ENCODE measurements at places on chromosomes 1 and 21.

DNA sequence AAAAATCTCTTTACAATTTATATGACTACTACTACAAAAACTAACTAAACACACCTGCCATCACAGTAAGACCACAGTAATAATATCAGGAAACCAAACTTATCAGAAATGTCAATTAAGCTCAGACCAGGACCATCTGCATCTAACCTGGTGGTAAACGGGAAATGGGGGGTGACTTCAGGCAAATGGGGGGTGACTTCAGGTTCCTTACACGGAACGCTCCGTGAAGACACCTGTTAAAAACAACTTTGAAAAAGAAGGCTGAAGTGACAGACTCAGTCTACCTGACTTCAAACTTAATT lies 15.8 kb downstream of the PRDM15 start:
- no peaks in the 10 kb centered on the region for H3K4me1 ChIP-seq
- DNase-seq = no peak
- H3K36me3 ChIP-seq = no peaks in the 10 kb centered on the region
- H3K27me3 ChIP-seq = no peaks in the 10 kb centered on the region

GRCh38 chr1:81834921-81835698 lies 34.4 kb downstream of the ADGRL2 start:
- no peak for DNase-seq
- peaks cover 6% of the 10 kb centered on the region for H3K4me1 ChIP-seq
- H3K36me3 ChIP-seq = no peaks in the 10 kb centered on the region
- no peak overlapping the region for H3K27ac ChIP-seq
- H3K4me3 ChIP-seq = no peak overlapping the region
- no peaks in the 10 kb centered on the region for H3K27me3 ChIP-seq

- H3K27me3 ChIP-seq = no peaks in the 10 kb centered on the region
- no peak overlapping the region for H3K4me3 ChIP-seq
- no peak for DNase-seq
- no peaks in the 10 kb centered on the region for H3K36me3 ChIP-seq
- H3K27ac ChIP-seq = no peak overlapping the region
These were observed 17.9 kb downstream of the ELAPOR1 start for GRCh38 chr1:109131800-109132199.

- no peaks in the 10 kb centered on the region for H3K27me3 ChIP-seq
- H3K27ac ChIP-seq = no peak overlapping the region
- no peak overlapping the region for H3K4me3 ChIP-seq
- no peaks in the 10 kb centered on the region for H3K36me3 ChIP-seq
These were observed 216.6 kb upstream of the CSF3R start for GRCh38 chr1:36699113-36699911.

- H3K4me1 ChIP-seq = no peaks in the 10 kb centered on the region
- H3K4me3 ChIP-seq = no peak overlapping the region
- H3K27ac ChIP-seq = no peak overlapping the region
- H3K36me3 ChIP-seq = no peaks in the 10 kb centered on the region
- no peak for DNase-seq
These were observed 17.4 kb downstream of the IQGAP3 start for GRCh38 chr1:156554971-156555370.

- H3K27ac ChIP-seq = peak overlapping the region; percentile 93
- no peak for DNase-seq
- H3K36me3 ChIP-seq = peaks cover 14% of the 10 kb centered on the region
- H3K27me3 ChIP-seq = no peaks in the 10 kb centered on the region
- H3K4me1 ChIP-seq = peaks cover 22% of the 10 kb centered on the region
- H3K4me3 ChIP-seq = peak overlapping the region; percentile 98
These were observed 5.1 kb downstream of the HDGF start for GRCh38 chr1:156746406-156746727.

DNA sequence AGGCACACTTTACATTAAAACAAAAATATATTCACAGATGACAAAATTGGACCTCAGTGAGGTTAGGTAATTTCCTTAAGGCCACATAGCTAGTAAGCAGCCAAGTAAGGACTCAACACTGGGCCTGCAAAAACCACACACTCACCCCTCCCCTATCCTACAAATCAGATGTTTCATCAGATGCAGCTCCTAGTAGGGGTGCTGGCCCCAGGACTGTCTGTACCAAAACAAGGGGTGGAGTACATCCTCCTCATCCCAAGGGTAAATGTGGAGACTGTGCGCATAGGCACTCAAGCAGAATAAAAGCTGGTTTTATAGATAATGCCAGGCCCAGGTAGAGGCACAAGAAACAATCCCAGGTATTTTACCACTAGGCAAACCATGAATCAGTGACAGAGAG lies 25.7 kb downstream of the URB1 start:
- H3K36me3 ChIP-seq = peaks cover 28% of the 10 kb centered on the region
- no peak for DNase-seq
- no peak overlapping the region for H3K4me3 ChIP-seq
- H3K4me1 ChIP-seq = no peaks in the 10 kb centered on the region
- H3K27me3 ChIP-seq = no peaks in the 10 kb centered on the region
- H3K27ac ChIP-seq = no peak overlapping the region

DNA sequence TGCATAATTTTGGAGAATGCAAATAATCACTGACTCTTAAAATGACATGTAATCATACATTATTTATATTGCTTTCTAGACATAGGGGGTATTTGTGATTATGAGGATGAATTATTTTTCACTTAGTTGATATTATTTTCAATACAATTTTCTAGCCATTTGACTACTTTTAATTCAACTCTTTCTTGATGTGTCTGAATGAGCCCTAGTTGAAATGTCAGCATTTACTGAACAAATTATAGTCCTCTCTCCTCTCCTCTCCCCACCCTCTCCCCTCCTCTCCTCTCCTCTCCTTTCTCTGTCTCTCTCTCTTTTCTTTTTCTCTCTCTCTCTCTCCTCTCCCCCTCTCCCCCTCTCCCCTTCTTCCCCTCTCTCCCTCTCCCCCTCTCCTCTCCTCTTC lies 194.6 kb downstream of the GPR52 start:
- no peak overlapping the region for H3K4me3 ChIP-seq
- no peaks in the 10 kb centered on the region for H3K36me3 ChIP-seq
- H3K27me3 ChIP-seq = no peaks in the 10 kb centered on the region
- no peak for DNase-seq
- no peaks in the 10 kb centered on the region for H3K4me1 ChIP-seq

DNA sequence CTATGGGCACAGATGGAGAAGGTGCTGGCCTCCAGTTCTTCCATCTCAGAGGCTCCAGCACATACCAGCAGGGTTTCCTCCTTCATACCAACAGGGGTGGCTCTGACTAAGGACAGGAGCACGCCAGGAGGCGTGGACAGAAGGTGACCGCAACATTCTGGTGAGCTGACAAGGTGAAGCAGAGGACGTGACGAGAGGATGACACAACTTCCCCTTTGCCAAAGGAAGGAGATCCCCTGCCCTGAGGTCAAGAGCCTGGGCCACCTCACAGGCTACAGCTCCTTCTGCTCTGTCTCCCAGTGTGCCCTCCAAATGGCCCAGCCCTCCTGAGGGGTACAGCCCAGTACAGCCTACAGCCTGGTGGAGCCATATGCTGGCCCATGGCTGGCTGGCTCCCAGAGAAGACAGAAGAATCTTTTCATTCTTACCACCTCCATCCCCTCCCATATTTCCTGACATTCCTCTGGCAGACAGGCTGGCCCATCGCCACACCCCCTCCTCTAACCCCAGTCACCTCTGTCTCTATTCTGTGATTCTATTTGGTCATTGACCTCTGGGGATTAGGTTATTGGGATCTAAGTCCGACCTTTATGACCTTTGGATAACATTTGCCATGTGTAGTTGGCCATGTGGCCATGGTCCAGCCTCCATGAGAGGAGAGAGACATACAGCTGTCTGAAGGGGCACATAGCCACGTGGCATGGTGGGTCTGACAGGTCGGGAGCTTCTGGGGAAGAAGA lies 5.1 kb upstream of the LAMB3 start:
- H3K4me1 ChIP-seq = peaks cover 39% of the 10 kb centered on the region
- no peaks in the 10 kb centered on the region for H3K36me3 ChIP-seq
- H3K27me3 ChIP-seq = no peaks in the 10 kb centered on the region
- H3K27ac ChIP-seq = no peak overlapping the region
- no peak for DNase-seq
- no peak overlapping the region for H3K4me3 ChIP-seq

- H3K27ac ChIP-seq = no peak overlapping the region
- no peaks in the 10 kb centered on the region for H3K27me3 ChIP-seq
- H3K4me1 ChIP-seq = no peaks in the 10 kb centered on the region
- no peak for DNase-seq
- H3K4me3 ChIP-seq = no peak overlapping the region
These were observed 202.3 kb upstream of the CACYBP start for GRCh38 chr1:174797398-174797797.

DNA sequence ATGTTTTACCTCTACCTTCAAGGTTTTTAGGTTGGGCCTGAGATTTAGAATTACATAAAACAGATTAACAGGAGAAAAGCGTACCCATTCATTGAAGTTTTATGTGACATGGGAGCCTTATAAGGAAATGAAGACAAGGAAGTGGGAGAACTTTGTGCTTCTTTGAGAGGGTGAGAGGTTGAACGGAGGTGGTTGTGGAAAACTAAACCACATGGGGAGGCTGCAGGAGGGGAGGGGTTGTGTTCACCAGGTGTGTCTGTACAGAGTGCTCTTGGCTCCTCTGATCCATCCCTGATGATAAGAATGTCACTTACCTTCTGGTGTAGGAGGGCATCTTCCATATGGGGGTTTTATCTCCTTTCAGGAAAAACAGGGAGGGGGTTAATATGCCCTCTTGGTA lies 2.7 kb downstream of the SLX9 start:
- peaks cover 12% of the 10 kb centered on the region for H3K4me1 ChIP-seq
- no peak overlapping the region for H3K4me3 ChIP-seq
- DNase-seq = no peak
- no peaks in the 10 kb centered on the region for H3K27me3 ChIP-seq
- H3K27ac ChIP-seq = no peak overlapping the region

GRCh38 chr1:168636200-168636599 lies 59.8 kb downstream of the XCL1 start:
- H3K36me3 ChIP-seq = no peaks in the 10 kb centered on the region
- H3K4me1 ChIP-seq = no peaks in the 10 kb centered on the region
- H3K27me3 ChIP-seq = no peaks in the 10 kb centered on the region
- H3K27ac ChIP-seq = peak overlapping the region; percentile 52
- no peak for DNase-seq
- no peak overlapping the region for H3K4me3 ChIP-seq

GRCh38 chr1:37068260-37068659 lies 33.9 kb upstream of the GRIK3 start:
- no peaks in the 10 kb centered on the region for H3K36me3 ChIP-seq
- H3K27me3 ChIP-seq = no peaks in the 10 kb centered on the region
- no peak overlapping the region for H3K4me3 ChIP-seq
- H3K27ac ChIP-seq = no peak overlapping the region

DNA sequence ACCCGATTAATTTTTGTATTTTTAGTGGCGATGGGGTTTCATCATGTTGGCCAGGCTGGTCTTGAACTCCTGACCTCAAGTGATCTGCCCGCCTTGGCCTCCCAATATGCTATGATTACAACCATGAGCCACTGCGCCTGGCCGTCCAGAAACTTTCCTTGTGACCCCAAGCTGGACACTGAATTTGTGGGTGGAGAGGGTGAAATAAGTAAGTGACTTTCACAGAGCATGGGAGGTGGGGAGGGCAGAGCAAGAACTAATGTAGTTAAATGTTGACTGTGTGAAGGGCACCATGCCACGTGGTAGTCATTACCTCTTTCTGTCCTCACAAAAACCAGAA lies 2.7 kb upstream of the UTP11 start:
- no peaks in the 10 kb centered on the region for H3K36me3 ChIP-seq
- H3K4me1 ChIP-seq = peaks cover 8% of the 10 kb centered on the region
- peak; percentile 29 for DNase-seq
- no peak overlapping the region for H3K27ac ChIP-seq
- no peaks in the 10 kb centered on the region for H3K27me3 ChIP-seq

DNA sequence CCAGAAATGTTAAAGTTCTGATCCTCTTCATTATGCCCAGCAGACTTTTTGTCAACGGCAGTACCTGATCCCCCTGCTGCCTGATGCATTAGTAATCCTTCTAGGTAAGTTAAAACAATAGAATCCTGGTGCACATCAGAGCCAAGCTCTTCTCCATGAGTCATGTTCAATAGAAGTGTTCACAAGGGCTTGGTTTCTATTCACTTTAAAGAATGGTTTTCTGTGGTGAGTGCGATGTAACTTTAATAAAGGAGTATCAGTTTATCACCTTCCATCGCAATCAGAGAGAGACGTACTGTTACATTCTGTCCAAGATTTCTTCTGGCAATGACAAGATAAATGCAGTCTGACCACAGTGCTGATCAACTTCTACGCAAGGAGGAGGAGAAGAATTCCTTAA lies 96.8 kb downstream of the NRIP1 start:
- no peaks in the 10 kb centered on the region for H3K36me3 ChIP-seq
- no peaks in the 10 kb centered on the region for H3K27me3 ChIP-seq
- H3K4me1 ChIP-seq = no peaks in the 10 kb centered on the region
- H3K27ac ChIP-seq = no peak overlapping the region
- H3K4me3 ChIP-seq = no peak overlapping the region
- no peak for DNase-seq

DNA sequence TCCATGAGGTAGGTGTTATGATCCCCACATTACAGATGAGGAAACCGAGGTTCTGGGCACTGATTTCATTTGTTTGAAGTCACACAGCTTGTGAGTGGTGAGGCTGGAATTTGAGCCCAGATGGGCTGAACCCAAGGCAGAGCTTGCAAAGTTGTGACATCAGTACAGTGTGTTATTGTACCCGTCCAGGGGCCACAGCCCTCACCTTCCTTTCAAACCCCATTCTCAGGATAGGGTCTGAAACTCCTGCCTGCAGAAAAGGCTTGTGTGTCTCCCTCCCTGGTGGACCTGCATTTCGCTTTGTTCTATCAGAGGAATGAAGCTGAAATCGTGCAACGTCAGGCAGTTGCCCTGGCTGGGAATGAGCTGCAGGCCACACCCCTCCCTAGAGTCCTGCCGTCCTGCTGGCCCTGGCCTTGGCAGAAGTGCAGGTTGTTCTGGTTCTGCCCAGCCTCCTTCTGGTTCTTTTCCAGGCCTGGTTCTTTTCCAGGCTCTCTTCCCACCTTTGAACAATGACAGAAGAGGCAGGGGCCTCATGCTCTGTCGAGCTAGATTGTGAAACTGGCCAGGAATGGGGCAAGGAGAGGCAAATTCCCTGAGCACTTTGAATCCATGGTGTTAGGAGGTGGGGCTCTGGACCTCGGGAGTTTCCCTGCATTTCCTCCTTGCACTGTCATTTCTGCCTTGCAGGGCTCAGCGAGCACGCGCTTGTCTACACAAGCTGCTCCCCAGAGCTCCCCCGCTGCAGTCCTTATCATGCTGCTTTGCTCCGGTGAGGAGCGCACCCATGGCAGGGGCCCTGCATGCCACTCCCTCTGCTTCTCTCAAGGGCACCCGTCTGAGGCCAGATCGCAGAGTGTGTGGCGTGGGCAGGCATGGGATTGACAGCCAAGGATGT lies 8.2 kb upstream of the MYOM3 start:
- no peaks in the 10 kb centered on the region for H3K27me3 ChIP-seq
- DNase-seq = peak; percentile 93
- H3K4me3 ChIP-seq = no peak overlapping the region
- peak overlapping the region; percentile 84 for H3K27ac ChIP-seq
- H3K4me1 ChIP-seq = peaks cover 55% of the 10 kb centered on the region

- no peak for DNase-seq
- H3K36me3 ChIP-seq = no peaks in the 10 kb centered on the region
- H3K27ac ChIP-seq = no peak overlapping the region
- no peak overlapping the region for H3K4me3 ChIP-seq
These were observed 4.5 kb downstream of the C21orf58 start for GRCh38 chr21:46319186-46319585.
